ENCODE measurements at places on chromosomes 3 and 15.

DNA sequence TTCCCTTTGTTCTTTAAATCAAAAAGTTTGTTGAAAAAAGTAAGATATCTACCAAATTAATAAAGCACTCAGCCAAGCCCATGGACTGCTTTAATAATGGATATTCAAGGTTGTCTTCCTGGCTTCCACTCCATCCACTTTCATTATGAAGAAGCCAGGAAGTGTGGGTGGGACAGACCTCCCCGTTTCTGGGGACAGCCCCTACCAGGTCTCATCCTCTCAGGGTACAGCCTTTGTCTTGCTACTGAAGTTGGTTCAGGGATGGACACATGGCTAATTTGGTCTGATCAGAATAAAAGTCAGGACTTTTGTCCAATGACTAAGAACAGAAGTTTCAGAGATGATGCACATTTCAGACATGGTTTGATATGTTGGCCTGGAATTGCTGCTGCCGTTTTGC, 32.6 kb downstream of the CCNB2 start:
- no peak for DNase-seq

GRCh38 chr15:58309963-58310928, 121.5 kb upstream of the LIPC start:
- DNase-seq, result no peak

- no peak for DNase-seq
These were observed 18.9 kb upstream of the ALCAM start for GRCh38 chr3:105347625-105348302.

DNA sequence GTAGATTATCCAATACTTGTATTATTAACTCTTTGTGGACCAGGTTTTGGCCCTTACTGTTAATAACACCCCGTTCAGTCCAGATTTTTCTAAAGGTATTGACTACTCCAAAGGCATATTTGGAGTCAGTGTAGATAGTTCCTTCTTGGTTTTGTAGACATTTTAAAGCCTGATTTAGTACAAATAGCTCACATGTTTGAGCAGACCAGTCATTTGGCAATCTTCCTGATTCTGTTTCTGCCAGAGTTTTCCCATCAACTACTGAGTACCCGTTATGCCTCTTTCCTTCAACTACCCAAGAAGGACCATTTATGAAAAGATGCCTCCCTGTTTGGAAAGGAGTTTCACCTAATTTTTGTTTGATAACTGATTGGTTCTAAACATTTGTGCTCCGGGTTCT, 82.0 kb downstream of the CHCHD4 start:
- no peak for DNase-seq

DNA sequence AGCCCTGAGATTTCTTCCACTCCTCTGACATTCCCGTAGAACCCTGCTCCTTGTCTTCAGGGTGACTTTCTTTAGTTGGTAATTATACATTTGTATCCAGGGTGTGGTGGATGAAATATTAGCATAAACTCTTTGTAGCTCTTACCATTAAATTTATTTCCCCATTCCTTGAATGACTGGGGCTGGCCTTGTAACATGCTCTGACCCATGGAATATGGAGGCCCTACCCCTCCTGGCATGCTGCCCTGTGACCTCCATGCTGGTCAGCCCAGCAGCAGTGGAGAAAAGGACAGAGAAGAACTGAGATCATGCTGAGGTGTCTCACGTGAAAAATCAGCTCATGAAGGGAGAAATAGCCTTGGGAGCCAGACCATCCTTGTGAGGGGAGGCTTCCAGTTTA, 96.1 kb upstream of the PROK2 start:
- no peak for DNase-seq

GRCh38 chr15:78397382-78397781, 40.6 kb upstream of the IREB2 start:
- DNase-seq, result no peak

DNA sequence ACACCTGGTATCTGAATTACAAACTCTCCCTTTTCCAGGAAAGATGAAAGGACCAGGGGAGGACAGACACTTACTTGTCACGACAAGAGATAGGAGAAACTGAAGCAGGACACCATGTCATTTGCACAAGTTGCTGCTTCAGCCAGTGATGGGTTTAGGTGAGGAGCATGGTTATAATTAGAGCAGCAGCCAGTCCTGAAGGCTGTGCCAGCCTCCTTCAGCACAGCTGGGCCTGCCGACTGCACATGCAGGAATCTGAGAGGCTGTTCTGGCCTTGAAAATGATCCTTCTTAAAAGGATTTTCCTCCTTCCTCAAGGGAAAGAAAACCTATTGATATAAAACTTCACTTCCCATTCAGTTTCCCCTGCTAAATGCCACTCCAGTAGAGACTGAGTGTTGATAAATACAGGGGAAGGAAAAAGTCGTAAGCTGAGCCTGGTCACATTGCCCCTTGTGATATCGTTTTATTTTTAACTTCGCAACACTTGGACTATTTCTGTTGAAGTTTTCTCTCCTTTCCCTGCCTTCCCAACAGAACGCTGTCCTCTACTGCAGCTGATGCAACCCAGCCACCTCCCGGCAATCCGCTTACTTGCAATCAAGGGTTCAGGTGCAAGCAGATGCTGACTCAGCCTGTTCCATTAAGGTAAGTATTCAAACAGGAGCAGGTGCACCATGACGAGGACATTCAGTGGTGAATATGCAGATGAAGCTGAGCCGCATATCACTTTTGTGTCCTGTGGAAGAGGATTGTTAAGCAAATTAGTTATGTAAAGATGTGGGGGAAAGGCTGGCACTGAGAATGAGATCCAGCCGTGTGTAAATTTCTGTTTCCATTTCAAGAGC, at the start of gene FBXO40:
TSS of gene FBXO40 (plus strand) at position 524 of the 847 bp plus-strand sequence. CDS start 27,197 bp downstream, outside the sequence.
- DNase-seq, result no peak

GRCh38 chr3:79258479-79258878, 509.3 kb downstream of the ROBO1 start:
- no peak for DNase-seq

DNA sequence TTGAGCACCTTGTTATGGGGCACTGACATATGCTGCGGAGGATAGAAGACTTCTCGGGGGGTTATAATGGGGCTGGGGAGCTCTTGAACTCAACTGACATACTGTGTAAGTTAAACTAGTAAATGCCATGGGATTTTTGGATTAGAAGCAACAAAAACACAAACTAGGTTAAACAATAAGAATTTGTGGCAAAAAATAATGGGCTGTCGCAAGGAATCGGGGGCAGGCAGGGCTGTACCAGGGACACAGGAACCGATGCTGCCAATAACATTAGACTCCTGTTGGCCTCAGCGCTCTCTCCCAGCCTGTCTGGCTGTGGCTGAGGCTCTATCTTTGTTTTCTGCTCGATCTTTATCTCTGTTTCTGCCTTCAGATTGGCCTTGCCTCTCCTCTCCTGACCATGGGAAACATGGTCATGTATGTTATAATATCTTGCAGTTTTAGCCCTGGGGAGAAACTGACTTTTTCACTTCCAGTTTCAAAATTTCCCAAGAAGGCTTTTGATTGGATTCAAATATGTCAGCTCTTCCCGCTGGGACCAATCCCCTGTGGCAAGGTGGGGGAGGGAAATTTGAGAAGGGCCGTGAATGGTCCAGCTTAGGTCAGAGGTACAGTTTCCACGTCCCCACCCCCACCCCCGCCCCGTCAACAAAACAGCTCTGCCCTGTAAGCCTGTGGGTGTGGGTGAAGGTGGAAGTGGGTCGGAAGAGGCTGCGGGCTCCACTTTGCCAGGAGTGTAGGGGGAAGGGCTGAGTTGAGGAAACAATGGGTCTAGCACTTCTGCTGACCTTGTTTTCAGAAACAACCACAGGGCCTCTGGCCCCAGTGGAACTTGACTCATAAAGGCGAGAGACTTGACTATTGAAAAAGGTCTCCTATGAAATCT, 161.1 kb upstream of the TBL1XR1 start:
- DNase-seq, result no peak

DNA sequence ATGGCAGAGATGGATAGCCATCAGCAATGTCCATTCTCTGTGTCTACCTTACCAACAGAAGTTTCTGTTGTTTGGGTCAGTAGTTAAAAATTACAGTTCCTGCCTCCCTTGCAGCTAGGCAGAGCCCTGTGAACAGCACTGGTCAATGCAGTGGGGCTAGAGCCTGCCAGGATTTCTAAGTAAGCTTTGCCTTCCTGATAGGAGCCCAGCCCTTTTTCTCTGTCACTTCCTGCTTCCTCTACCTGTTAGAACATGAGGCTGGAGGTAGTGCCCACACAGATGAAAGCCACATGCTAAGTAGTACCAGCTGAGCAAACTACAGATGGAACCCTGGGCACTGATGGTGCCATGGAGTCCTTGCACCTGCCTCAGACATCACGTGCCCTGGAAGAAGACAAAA, 45.0 kb downstream of the MGLL start:
- no peak for DNase-seq

- DNase-seq, result no peak
These were observed 237.2 kb upstream of the DPH6 start for GRCh38 chr15:35783203-35783602.

DNA sequence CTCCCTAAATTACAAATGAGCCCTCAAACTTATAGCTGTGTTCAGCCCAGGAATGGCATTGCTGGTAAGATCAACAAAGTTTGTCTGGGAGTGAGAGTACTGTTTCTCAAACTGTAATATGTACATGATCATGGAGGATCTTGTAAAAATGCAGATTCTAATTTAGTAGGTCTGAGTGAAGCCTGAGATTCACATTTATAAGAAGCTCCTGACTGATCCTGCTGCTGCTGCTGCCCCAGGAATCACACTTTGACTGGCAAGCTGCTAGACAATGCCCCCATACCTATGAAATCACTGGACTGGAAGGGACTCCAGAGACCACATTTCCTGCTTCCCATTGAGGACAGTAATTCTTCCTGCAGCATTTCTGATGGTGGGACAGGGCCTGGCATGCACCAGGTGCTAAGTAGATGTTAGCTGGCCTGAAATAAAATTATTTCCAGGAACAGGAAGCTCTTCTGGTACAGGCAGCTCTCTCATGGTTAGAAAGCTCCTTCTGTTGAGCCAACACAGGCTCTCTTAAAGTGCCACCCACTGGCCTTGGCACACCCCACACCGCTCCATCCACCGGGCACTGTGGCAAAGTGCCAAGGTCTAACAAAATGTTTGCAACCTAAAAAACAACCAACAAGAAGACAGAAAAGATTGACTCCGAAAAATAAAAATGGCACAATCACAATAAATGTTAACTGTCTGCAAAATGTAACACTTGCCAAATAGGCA, 36.7 kb upstream of the ZNF710 start:
- DNase-seq, result no peak

DNA sequence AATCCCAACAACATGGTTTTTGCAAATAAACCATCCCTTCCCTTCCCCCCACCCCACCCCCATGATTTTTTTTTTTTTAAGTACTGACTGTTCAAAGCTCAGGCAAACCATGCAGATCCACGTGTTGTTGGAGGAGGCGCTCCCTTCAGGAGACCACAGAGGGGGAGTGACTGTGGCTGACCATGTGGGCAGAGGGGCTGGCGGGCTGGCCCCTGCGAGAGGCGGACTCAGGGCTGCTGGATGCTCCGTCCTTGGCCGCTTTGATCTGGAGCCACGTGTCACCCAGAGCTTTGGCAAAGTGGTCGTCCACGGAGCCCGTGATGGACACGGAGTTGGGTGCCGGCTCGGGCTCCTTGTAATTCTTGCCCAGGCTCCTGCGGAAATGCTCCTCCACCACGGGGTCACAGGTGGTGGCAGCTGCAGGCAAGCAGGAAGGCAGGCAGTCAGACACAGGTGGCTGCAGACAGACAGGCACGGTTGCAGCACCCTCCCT, 85.3 kb downstream of the VGLL4 start:
- no peak for DNase-seq

DNA sequence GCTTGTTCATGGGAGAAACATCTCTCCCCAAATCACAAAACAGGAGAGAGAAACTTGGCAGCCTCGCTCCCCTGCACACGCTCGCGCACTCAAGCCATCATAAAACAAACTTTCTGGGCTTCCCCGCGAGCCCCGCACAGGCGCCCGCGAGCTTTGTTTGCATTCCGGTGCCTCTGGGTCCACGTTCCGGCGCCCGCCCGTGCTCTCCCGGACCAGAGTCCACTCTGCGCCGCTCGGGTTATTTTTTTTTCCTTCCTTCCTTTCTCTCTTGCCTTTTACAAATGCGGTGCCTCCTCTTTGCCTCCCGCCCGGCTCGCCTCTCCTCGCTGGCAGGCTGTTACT, 363 bp downstream of the MAGI1 start:
- DNase-seq, result no peak

DNA sequence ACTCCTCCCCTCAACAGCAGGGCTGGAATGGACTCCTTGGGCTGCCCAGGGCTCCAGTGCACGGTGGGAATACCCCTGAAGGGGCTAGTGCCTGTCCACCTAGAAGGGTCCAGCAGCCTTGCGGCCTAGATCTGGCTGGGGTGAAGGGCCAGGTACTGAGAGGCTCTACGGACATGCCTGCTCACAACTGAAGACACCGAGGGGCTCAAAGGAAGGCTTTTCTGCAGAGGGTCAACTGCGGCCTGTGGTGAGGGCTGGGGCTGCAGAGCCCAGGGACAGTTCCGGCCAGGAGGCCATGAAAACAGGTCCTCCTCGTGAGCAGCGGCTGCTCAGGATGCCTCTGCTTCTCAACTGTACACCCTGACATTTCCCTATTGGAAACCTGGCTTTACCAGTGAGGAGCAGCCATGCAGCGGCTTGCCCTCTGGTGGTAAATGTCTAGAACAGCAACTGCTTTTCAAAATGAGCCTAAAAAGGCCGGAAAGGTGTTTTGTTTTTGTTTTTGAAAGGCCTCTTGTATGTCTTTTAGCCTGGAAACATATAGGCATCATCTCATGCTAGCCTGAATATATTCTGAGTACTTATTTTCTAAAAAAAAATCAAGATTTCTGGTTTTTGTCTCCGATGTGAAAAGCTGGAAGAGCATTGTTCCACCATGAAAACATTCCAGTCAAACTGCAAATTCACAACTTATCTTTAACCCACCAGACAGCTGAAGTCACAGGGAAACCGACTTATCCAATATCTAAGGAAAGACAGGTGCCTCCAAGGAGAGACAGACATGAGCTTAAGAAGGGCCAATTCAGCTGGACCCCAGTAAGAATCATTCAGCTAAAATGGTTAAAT, 163.4 kb downstream of the KLF13 start:
- DNase-seq, result no peak

DNA sequence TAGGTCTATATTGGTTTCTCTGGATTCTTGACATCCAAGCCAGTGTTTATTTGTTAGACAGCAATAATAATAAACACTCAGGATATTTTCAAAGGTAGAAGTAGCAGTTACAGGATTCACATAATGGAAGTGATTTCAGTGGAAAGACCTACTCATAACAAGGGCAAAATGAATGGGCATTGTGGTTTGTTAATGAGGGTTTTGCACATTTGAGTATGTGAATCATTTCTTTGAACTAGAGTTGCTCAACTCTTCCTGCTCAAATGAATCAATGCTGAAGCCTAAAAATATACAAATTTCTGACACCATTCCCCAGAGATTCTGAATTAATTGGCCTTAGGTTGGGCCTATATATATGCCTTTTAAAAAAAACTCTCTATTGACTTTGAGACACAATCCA, 4.1 kb upstream of the COL6A5 start:
- no peak for DNase-seq

- DNase-seq, result no peak
These were observed 551.2 kb downstream of the MECOM start for GRCh38 chr3:169112153-169112892.

- no peak for DNase-seq
These were observed 795.0 kb downstream of the ROBO1 start for GRCh38 chr3:78972617-78973301.

- no peak for DNase-seq
These were observed 32.2 kb downstream of the SLC6A6 start for GRCh38 chr3:14434498-14435151.

- DNase-seq, result no peak
These were observed 8.5 kb upstream of the DAG1 start for GRCh38 chr3:49461443-49462171.

GRCh38 chr15:63891768-63892133, 58.0 kb upstream of the HERC1 start:
- DNase-seq, result no peak

GRCh38 chr3:148319161-148319915, 378.4 kb upstream of the AGTR1 start:
- no peak for DNase-seq

Data from activated CD4-positive, alpha-beta T cell treated with anti-CD3 and anti-CD28 coated beads for 24 hours (primary cell).